T follicular helper cell (primary cell): ENCODE measurements at places on chromosomes 6 and 20.
A peak's percentile ranks its signal among the peaks of the same experiment; 100 is the strongest.

- DNase-seq, result no peak
Measured at GRCh38 chr6:50213146-50213545, 163.4 kb upstream of the DEFB112 start.

GRCh38 chr20:58021481-58021880 lies 207.0 kb downstream of the ANKRD60 start:
- DNase-seq, result no peak

DNA sequence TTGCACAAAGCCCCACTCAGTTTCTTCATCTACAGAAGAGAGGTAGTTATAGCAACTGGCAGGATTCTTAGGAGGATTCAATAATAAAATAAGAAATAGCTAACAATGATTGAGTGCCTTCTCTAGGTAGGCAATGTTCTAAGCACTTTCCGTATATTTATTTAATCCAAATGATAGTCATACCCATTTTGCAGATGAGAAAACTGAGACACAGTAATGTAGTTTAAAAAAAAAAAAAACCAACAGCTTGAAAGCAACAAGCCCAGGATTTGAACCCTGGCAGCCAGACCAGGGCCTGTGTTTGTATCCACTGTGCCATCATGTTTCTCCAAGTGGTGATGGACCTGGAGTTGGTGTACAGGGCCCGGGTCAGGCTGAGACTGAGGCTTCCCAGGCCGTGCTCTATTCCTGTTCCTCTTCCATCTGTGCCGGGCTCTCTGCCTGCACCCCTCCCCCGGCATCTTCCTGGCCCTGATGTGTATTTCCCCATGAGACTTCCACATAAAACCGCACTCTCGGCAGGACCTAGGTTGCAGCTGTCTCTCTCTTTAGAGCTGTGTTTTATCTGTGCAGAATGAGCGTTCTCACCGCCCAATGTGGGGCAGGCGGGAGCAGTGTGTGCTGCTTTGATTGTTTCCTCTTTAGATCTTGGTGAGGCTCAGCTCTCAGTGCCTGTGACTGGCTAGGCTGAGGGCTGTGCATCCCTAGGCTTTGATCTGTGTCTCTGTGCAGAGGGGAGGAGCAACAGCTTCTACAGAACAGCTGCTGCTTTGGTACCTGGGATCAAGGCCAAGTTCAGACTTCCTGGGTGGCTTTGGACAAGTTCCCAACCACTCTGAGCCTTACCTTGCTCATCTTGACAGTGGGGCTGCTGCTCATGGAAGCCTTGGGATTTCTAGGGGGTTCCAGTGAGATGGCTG lies 49.5 kb downstream of the TOX2 start:
- peak; percentile 53 for DNase-seq

GRCh38 chr6:13362412-13362811 lies 34.1 kb upstream of the TBC1D7 start:
- DNase-seq, result no peak

- DNase-seq, result no peak
Measured at GRCh38 chr20:34925981-34926380, 29.6 kb downstream of the GSS start.

- no peak for DNase-seq
Measured at GRCh38 chr6:5351552-5352210, 90.4 kb downstream of the FARS2 start.

DNA sequence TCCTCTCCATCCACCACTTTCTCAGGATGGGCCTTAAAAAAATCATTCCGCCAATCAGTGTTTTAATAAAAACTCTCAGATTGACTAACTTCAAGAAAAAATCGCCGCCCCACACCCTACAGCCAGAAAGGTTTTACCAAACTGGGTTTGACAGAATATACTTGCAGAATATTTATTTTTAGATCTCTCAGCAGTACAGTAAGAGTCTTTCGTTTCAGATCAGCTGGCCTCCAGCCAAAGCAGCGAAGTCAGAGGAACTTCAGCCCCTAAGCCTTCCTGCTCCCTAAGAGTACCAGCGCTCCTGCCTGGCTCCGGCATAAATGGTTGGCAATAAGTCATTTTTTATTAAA lies 24.7 kb downstream of the TBC1D7 start:
- DNase-seq, result no peak

DNA sequence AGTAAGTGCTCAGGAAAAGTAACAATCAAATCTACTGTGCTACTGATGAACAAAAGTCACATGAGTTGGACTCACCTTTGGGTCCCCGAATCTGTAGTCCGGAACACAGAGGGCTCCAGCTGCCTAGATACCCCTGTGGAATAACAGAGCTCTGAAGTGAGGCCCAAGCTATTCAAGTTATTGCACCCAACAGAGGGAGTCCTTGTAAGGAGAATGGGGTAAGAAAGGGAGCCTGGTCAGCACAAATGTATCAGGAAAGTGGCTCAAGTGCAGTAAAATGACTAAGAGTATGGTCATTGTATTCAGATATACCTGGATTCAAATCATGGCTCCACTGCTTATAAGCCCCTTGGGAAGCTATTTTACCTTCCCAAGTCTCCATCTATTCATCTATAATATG lies 20.9 kb downstream of the EDN1 start:
- no peak for DNase-seq

DNA sequence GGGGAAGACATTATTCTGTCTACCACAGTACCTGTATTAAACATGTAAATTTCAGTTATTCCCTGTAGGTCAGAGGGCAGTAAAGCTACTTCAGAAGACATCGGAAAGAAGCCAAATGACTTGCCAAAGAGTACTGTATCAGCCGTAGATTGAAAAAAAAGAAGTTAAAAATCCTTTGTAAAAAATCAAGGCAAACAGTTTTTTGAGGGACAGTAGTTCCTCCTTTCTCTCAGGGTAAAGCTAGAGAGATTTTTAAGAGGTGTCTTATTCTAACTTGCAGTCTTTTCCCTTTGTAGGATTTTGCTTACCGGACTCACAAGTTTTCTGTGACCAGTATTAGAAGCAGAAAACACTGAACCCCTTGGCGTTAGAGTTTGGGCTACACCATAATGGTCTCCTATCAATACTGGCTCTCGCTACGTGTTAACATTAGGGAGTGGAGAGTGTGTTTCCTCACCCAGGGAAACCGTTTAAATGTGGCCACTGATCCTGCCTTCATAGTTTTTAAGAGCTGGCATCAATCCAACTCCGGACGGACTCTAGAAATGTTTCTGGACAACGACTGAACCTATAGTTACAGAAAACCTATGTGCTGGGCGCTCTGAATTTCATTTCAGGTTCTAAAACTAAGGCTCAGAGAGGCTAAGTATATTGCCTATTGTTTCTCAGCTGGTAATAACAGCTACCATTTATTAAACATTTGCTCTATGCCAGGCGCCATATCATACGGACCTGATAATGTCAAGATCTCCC lies 1.3 kb upstream of the ASXL1 start:
- no peak for DNase-seq
